ENCODE measurements at places on chromosomes 1 and 21. TPM values are rescaled to one million over a fixed set of nuclear protein-coding genes. Genes with fewer than 3 reads are reported as not detected.
A peak's percentile ranks its signal among the peaks of the same experiment; 100 is the strongest.

Gene NBPF1
- total RNA-seq, result 4.4 TPM

DNA sequence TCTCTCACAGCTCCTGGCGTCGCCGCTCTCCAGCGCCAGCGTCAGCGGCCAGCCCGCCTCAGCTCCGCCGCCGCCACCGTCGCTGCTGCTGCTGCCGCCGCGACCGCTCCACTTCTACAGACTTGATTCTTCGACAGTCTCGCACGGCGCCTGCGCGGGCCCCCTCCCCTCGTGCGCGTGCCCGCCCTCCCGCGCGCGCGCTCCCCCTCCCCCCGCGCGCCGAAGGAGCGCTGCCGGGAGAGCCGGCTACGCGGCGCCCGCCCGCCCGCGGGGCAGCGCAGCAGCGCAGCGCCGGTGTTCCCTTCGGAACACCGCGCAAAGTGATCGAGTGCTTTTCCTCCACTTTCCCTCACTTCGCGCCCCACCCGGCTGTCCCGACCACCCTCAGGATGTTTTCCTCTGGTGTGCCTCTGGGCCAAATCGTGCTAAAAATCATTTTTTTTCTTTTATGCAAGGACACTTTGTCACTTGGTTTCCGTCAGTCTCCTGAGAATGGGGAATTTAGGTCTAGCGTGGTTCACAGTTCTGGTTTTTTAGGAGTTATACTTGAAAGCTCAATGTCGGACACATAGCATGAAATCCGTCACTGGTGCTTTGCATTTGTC, at the start of gene IRF2BP2:
Gene IRF2BP2, minus strand, starts transcription at position 118 of the 605 bp plus-strand sequence. CDS start 684 bp downstream, outside the sequence.
- peak; percentile 83 for DNase-seq

Gene FCN3
- total RNA-seq, result not detected

DNA sequence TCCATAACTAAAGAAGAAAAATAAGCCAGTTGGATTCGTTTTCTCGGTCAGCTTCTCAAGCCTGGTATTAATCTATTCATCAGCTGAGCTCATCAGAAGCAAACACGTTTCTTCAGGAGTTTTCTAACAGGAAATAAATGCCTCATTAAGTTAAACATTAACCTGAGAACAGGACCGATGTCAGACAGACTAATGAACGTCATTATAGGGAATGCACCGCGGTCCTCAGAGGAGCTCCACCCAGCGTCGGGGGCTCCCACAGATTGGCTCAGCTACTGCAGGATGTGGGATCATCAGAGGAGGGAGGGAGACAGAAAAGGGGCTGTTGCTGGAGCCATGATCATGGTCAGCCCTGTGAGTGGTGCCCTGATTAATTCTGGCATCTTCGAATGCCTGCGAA, 615.4 kb downstream of the PTPRU start:
- DNase-seq, result no peak

DNA sequence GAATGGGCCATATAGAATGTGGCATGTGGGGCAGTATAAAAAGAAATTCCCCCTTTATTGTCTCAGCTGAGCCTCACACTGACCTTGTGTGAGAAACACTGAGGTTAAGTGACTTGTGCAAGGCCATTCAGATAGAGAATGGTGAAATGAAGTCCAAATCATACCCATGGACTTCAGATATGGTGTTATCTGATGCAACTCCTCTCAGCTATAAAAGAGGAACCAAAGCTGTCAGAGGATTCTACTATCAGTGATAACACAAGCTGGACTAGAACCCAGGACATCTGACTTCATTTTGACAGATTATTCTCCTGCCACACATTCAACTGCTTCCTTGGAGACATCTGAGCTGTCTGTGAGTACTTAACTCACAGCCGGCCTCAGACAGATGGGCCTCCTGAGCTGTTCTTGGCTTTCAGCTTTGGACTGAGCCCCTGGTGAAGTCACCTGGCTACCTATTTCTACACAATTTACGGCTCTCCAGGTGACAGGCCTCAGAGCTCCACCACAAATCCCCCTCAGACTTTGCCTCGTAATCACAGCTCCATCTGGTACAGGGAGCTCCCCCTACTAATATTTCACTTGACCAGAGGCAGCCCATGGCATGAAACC, 104.6 kb downstream of the PLXNA2 start:
- DNase-seq, result no peak

GRCh38 chr1:219051547-219051946, 122.1 kb upstream of the LYPLAL1 start:
- DNase-seq, result no peak

DNA sequence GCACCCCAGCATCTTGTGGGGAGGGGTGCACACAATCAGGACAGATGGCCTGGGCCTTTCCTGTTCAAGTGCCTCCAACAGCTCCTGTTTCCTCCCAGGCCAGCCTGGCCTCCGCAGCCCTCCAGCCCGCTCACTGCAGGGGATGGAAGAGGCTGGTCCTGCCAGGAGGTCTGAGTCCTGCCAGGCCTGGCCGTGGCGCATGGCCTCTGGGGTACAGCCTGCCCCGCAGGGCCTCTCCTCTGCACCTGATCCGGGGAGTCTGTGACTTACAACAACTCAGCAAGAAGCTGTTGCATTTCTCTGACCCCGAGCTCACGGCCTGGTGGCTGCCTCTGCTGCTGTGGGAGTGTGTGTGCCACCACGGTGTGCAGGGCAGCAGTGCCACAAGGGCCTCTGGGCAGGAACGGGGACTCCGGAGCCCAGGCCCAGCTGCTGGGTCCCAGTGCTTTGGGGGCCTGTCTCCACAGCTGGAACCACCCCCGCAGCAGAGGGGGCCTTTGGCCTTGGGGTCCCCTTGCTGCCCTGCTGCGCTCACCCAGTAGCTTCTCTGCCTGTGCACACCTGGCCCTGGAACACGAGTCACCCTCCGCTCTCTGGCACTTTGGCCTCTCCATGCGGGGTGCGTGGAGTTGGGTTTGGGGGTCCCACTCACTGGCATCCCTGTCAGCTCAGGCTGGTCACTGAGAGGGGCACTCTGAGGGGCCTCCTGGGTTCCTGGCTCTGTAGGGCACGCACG, 17.4 kb upstream of the LRRC3 start:
- no peak for DNase-seq

GRCh38 chr1:99869304-99869703, 19.1 kb downstream of the AGL start:
- no peak for DNase-seq

DNA sequence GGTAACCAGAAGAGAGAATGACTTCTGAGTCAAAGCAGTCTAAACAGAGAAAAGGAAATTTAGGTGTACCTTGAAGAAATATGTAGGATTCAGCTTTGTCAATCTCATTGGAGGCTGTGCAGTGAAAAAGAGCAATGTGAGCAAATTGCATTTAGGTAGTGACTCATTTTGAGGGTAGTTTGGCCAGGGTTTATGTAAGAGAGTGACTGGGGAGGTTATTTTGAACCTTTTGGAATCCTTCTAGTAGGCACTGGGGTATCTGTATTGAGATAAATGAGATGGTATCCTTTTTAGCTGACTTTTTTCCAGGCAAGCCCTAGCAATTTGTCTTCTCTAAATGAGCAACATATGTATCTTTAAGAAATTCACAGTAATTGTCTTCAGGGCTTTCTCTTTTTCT, 95.9 kb downstream of the DISP1 start:
- no peak for DNase-seq

GRCh38 chr1:163443863-163444262, 122.1 kb downstream of the NUF2 start:
- DNase-seq, result no peak

- no peak for DNase-seq
Measured at GRCh38 chr21:37828556-37828955, 87.7 kb downstream of the KCNJ6 start.

Data from activated T-helper 1 cell treated with anti-CD3 and anti-CD28 coated beads, Interleukin-12 subunit alpha, Interleukin-12 subunit beta, Interleukin-2, Interleukin-4 antibody, amounts not matched to agents 30 ng/mL and 10 ng/mL and 1 ng/mL, durations not matched to agents 14 hours and 24 hours and 36 hours (primary cell).